Stimulated activated CD4-positive, alpha-beta T cell treated with anti-CD3 and anti-CD28 coated beads, Interleukin-15, amount 100 ng/mL, for 1 hour (primary cell): ENCODE measurements at places on chromosomes 4 and X.
A peak's percentile ranks its signal among the peaks of the same experiment; 100 is the strongest.

- DNase-seq: no peak
Measured at GRCh38 chr4:85722807-85723206, 247.9 kb downstream of the ARHGAP24 start.

GRCh38 chrX:74344280-74344622 lies 40.3 kb downstream of the ZCCHC13 start:
- DNase-seq: no peak

DNA sequence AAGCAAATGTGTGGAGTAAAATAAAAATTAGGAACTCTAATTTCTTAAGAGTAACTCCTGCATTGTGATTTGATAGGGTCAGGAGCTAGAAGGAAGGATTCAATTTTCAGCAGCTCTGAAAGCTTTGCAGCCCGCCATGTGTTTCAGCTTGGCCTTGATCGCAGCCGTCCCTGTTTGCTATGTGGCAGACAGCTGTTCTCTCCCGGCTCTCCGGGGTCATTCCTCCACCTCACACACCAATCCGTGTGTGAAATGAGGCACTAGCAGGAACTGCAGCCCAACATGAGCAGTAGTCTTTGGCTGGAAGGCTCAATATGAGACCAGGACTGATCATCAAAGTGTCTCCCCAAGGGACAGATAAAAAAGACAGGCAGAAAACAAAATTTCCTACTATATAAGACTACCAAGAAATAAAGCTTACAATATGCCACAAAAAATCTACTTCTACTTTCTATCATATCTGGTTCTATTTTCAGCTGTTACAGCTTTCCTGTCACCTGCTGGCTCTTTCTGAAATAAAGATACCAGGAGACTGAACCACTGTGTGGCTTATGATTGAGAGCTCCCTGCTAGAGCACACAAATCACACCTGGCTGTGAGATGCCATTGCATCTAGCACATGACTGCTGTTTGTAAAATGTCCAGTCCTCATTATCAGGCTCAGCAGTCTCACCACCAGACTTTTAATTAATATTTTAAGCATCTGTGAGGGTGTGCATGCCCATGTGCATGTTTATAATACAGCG lies 44.1 kb upstream of the SEC24B start:
- no peak for DNase-seq

DNA sequence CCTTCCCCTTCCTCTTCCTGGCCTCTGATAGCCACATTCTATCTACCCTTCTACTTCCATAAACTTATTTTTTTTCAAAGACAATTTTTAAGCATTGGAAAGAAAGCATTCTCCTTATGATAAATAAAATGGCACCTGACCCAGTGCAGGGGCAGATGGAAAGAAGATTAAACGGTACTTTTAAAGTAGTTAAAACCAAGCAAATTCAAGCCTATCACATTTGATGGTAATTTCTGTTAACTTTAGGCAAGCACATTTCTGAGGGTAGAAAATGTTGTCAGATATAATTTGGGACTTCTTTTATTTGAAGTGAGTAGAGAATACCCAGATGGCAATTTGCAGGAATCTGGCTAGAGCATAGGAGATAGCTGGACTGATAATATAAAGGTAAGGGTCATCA lies 332.9 kb downstream of the EPHA5 start:
- DNase-seq: no peak

DNA sequence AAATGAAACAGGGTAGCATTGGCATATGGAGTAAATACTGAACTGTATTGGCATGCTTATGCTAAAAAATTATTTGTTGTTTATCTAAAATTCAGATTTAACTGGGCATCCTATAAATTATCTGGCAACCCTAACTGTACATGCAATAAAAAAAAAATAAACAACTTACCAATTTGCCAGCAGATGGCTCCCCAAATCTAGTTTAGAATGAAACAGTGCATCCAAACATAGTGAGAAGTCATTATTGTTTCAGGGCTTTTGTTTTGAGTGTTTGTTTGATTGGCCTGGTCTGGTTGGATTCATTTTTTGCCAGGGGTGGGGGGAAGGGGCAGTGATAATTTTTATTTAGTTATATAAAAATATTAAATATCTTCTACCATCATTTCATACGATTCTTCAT lies 12.8 kb upstream of the NSUN7 start:
- DNase-seq: no peak

DNA sequence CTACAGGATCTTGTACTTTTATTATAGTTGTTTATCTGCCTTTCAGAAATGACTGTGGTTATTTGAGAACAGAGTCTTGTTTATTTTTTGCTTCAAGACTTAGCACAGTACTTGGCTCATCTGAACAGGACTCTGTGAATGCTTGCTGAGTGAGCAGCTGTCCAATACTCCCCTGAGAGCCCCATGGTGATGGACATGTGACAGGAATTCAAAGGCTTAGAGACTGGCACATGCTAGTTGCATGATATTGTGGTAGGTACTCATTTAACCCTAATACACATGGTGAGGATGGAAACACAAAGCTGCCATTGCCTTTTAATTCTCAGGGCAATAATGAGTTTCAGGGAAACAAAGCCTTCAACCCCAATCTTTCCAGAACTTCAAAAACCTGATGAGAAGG lies 97.3 kb downstream of the GEMIN8 start:
- DNase-seq: no peak

DNA sequence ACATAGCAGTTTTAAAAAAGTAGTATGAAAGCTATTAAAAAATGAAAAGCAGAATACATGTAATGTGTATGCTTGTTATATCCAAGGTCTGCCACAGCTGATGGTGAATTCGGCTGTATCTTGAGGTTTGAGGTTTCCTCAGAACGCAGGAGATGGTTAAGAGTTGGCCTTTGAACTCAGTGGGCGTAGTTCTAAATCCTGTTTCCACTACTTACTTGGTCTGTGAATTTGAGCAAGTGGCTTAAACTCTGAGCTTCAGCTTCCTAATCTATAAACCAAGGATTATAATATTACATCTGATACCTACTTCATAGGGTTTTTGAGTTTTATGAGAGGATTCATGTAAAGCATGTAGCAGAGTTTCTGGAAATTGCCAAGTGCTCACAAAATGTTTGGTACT lies 125.2 kb downstream of the STIM2 start:
- DNase-seq: no peak

GRCh38 chr4:173319696-173320095 lies 14.5 kb downstream of the HMGB2 start:
- no peak for DNase-seq

DNA sequence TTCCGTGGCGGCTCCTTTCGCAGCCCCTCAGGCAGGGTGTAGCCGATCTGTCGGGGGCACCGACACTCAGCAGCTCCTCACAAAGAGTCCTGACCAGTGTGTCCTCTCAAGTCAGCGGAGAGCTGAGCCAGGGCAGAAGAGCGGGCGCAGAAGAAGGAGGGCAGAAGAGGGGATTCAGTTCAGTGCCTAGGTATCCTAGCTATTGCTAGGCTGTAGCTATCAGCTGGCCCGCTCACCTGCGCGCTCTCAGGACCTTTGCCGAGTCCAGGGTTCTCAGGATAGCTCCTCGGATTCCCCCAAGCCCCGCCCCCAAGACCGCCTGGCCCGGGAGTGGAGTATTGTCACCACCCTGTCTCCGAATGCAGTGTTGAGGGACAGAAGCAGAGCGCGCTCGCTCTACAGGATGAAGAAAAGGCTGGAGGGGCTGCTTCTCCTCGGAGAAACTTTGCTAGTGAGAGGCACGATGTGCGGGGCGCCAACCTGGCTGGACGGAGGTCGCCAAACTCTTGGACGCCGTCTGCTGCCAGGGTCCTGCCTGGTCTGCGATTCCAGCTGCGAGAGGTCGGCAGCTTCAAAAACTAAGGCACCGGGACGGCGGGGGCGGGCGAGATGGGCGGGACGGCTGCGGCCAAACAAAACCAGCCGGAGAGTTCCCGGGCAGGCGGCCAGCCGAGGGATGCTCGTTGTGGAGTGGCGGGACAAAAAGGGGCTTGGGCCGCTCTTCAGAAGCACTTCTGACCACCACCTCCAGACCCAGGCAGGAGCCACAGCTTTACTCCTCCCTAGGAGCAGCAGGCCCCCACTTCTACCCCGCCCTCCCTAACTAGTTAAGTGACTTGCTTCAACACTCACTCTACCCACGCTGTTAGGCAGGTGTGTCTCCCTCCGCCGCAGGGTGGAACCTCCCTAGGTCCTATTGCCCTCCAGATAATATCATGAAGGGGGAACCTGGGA lies at the start of gene XKRX:
TSS of gene XKRX (minus strand) at position 258 of the 954 bp plus-strand sequence. CDS start 613 bp downstream, outside the sequence.
- peak; percentile 3 for DNase-seq

DNA sequence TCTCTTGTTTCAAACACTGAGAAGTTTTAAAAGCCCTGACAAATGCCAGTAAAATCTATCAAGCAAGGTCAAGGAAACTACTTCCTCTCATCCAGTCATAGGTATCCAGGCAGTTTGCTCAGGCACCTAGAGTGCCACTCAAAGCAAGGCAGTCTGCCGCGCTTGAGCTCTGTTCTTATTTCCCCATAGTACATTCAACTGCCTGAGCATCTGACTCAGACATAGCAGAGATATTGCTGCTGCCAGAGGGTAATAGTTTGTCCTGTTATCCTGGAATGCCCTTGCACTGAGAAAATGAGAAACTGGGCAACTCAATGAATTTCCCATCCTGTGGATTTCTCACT lies 16.1 kb upstream of the ATP8A1 start:
- DNase-seq: no peak

- no peak for DNase-seq
Measured at GRCh38 chrX:142095651-142096245, 109.3 kb downstream of the MAGEC2 start.

DNA sequence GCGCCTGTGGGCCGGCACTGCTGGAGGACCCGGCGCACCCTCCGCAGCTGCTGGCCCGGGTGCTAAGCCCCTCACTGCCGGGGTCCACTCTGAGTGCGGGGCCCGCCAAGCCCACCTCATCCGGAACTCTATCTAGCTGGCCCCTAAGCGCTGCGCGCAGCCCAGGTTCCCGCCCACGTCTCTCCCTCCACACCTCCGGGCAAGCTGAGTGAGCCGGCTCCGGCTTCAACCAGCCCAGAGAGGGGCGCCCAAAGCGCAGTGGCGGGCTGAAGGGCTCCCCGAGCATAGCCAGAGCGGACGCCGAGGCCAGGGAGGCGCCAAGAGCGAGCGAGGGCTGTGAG lies 75.2 kb downstream of the QDPR start:
- no peak for DNase-seq

GRCh38 chr4:92232566-92232965 lies 71.2 kb upstream of the GRID2 start:
- DNase-seq: no peak
